ENCODE measurements at places on chromosomes 4 and X. TPM values are rescaled to one million over a fixed set of nuclear protein-coding genes. Genes with fewer than 3 reads are reported as not detected.

The N4BP2 gene
- total RNA-seq: 6.2 TPM

The EREG gene
- total RNA-seq: under 0.01 TPM

The DCLK2 gene
- 3.2 TPM for total RNA-seq

The ALAS2 gene
- total RNA-seq: not detected

The TMEM184C gene
- 34.1 TPM for total RNA-seq

The IBSP gene
- total RNA-seq: not detected

The TACR3 gene
- total RNA-seq: not detected

The MSX1 gene
- 10.6 TPM for total RNA-seq

The CRMP1 gene
- total RNA-seq: not detected

The UGT2A1 gene
- 0.65 TPM for total RNA-seq

The HSFX3 gene
- not detected for total RNA-seq

The SSX2B gene
- total RNA-seq: not detected

The AMTN gene
- total RNA-seq: not detected

The MEPE gene
- not detected for total RNA-seq

The MAGEE2 gene
- total RNA-seq: not detected

The PITX2 gene
- 1.2 TPM for total RNA-seq

The TRIML2 gene
- not detected for total RNA-seq

The GAGE12J gene
- not detected for total RNA-seq

The FAAH2 gene
- total RNA-seq: 0.65 TPM

The GRIA2 gene
- not detected for total RNA-seq

The WDR13 gene
- 103 TPM for total RNA-seq

The SAGE1 gene
- not detected for total RNA-seq

The RAP2C gene
- 21.4 TPM for total RNA-seq

The CLGN gene
- 0.32 TPM for total RNA-seq

The CXorf49B gene
- total RNA-seq: not detected

The TEX13D gene
- total RNA-seq: not detected

The GAB1 gene
- total RNA-seq: 15.3 TPM

The BEX2 gene
- total RNA-seq: 1.5 TPM

The MUC7 gene
- not detected for total RNA-seq

The C4orf54 gene
- total RNA-seq: not detected

The PPP2R2C gene
- not detected for total RNA-seq

The ENOX2 gene
- total RNA-seq: 9.7 TPM

The MAGEC3 gene
- not detected for total RNA-seq

The DMP1 gene
- total RNA-seq: not detected

The HMGB3 gene
- 48.9 TPM for total RNA-seq

The NDP gene
- total RNA-seq: 1.3 TPM

The AREG gene
- total RNA-seq: 0.32 TPM

The SHROOM4 gene
- 21.3 TPM for total RNA-seq

The SOWAHD gene
- total RNA-seq: not detected

The ARHGAP36 gene
- total RNA-seq: not detected

The CCKAR gene
- total RNA-seq: not detected

The HADH gene
- total RNA-seq: 6.8 TPM

The GAGE12E gene
- total RNA-seq: not detected

The RBMXL3 gene
- total RNA-seq: not detected

The SMIM31 gene
- total RNA-seq: not detected

The ENAM gene
- total RNA-seq: not detected

The UGT2B17 gene
- not detected for total RNA-seq

The UPF3B gene
- total RNA-seq: 1.6 TPM

The REPS2 gene
- 1.3 TPM for total RNA-seq

The TGIF2LX gene
- total RNA-seq: not detected

The DIPK2B gene
- 42.9 TPM for total RNA-seq

The CTAG1B gene
- total RNA-seq: not detected

The JCHAIN gene
- not detected for total RNA-seq

The IL2 gene
- not detected for total RNA-seq

The PLK4 gene
- total RNA-seq: 15.6 TPM

The SPATA18 gene
- 3.9 TPM for total RNA-seq

The BMPR1B gene
- total RNA-seq: 0.15 TPM

Data from epithelial cell of umbilical artery (primary cell).